Omental fat pad (tissue), 4 donors: ENCODE measurements at places on chromosomes 6 and 20.

- no peak for DNase-seq
These were observed 150.6 kb downstream of the RPS12 start for GRCh38 chr6:132964868-132965382.

DNA sequence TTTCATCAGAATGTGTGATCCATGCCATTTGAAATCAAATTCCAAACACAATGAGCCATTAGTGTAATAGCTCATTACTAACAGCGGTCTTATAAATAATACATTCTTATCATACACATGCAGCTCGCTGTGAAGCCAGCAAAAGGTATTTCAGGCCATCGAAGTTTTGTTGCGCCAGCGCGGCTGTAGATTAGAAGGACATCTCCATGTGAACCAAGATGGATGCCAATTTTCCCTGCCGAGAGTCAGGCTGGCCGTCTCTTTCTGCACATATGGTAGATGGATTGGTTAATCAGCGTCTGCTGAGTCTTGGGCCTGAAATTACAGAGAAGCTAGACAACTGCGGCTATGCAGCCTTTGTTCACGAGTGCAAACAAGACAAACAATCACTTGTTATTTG, 44.1 kb downstream of the CFAP61 start:
- no peak for DNase-seq

DNA sequence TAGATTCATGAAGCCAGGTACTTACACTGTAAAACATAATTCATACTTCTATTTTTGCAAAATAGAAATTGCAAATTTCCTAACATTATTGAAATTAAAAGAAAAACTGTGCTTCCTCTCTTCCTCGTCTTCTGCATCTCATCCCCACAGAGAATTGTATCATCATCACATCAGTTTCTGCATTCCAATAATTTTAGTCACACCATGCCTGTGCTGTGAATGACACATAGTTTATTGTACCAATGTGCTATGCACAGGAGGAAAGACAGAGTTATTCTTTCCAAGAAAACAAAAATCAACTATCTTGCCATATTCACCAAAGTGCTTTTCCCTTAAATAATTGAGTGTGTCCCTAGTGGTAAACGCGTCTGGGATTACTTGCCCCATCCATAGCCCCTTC, 38.1 kb upstream of the FAM135A start:
- no peak for DNase-seq

DNA sequence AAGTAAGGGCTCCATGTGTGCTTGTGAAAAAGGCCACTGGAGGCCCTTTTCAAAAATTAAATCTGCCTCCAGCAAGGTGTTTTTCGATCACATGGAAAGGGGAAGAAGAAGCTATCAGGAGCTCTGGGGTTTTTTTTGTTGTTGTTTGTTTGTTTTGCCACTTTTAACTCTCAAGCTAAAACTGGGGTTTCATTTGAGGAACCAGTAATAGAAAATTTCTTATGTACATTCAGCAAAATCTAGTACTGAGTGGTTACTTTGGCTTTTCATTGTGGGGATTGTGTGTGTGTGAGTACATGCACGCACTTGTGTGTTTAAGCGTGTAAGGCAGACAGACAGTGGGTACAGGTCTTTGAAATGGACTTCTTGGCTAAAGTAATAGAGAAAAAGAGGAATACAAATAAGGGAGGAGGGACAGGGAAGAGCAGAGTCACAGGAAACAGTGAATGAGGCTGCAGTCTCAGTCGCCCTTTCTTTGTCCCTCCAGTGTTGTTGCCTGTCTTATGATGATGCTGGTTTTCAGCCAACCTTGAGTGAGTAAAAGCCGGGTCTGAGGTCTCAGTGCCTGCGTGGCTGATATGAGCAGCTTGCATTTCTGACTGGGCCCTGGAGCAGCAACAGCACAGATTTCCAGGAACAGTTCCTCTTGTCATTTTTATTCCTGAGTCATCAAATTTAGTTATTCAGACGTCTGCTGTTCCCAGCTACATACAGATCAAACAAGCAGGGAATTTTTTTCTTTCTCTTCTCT, 26.2 kb downstream of the SLC16A10 start:
- DNase-seq = no peak

GRCh38 chr6:52019092-52019491, 68.3 kb downstream of the PKHD1 start:
- DNase-seq = no peak

- DNase-seq = no peak
These were observed 6.1 kb downstream of the SLC26A8 start for GRCh38 chr6:36018339-36018738.

- no peak for DNase-seq
These were observed 130.0 kb upstream of the KCNK16 start for GRCh38 chr6:39452306-39453145.

- no peak for DNase-seq
These were observed 115.0 kb downstream of the IRF4 start for GRCh38 chr6:506508-506907.

- no peak for DNase-seq
These were observed 266.4 kb downstream of the SAMD5 start for GRCh38 chr6:147774856-147775255.

- DNase-seq = no peak
These were observed 98.1 kb downstream of the NFATC2 start for GRCh38 chr20:51444467-51444866.

GRCh38 chr20:51810155-51811041, 8.1 kb upstream of the SALL4 start:
- no peak for DNase-seq

- no peak for DNase-seq
These were observed 683.7 kb upstream of the ID4 start for GRCh38 chr6:19153270-19153980.

- DNase-seq = no peak
These were observed 175.2 kb upstream of the CITED2 start for GRCh38 chr6:139549561-139550070.

GRCh38 chr6:32462609-32463008, 22.9 kb downstream of the HLA-DRA start:
- DNase-seq = no peak

DNA sequence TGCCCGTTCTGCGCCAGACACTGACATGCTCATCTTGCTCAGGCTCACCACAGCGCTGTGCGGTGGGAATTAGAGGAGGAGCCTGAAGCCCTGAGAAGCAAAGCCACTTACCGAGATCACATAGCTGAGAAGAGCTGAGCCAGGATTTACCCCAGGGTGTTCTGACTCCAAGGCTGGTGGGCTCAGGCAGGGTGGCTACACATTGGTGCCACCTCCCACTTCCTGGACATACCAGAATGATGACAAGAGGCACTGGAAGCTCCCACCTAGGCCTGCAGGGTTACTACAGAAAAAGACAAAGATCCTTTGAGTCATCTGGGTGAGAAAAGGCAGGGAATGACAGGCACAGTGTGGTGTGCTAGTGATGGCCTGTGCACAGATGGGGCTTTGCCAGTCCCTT, 24.4 kb upstream of the FKBP1A start:
- DNase-seq = no peak

DNA sequence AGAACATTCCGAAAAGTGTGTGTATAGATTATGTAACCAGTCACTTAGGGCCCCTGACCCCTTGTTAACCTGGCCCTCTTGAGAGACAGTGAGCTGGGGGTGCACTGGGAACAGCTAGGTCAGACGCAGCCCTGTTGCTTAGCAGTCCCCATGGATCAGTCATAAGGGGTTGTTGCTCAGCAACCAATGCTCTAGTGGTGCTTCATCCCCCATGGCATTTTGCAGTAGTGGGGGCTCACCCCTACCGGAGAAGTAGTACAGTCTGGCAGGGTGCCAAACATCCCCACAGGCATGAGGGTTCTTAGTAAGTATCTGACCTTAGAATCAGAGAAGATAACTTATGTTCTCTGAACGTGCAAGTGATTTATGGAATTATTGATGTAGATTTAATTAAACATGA, 12.3 kb downstream of the PKIB start:
- DNase-seq = no peak

GRCh38 chr6:834866-835265, 141.9 kb upstream of the EXOC2 start:
- no peak for DNase-seq

DNA sequence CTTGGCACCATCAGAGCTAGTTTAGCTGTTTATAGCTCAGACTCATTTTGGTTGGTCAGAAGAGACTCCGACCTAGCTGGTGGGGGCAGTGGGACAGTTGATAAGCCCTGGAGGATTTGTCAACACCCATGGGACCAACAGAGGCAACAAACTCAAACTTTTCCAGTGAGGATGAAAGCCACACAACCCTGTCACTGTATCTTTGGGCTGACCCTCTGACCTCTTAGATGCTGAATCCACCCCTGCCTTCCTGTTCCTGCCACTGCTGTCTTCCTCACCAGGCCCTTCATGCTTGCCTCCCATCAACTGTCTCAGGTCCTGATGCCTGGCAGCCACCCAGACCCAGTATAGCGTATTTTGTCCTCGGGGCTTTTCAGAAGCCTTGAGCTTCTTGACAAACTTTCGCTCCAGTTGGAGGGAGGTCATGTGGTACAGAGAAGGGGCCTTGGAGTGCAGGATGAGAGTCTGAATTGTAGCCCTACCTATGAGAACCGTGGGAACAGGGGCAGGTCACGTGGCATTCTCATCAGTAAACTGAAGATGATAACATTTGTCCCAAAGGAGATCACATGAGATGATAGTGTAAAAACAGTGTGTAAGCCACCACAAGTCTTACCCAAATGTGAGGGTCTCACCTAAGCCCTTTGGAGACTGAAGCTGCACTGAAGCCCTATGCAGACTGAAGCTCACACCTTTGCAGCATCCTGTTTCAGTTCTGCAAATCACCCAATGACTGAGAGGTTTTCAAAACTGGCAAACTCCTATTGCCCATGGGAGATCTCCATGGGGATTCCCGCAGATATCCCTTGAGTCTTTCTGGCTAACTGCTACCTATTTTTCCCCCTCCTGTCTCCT, 72.0 kb upstream of the F13A1 start:
- no peak for DNase-seq

GRCh38 chr6:84390851-84391250, 163.4 kb upstream of the CEP162 start:
- DNase-seq = no peak

DNA sequence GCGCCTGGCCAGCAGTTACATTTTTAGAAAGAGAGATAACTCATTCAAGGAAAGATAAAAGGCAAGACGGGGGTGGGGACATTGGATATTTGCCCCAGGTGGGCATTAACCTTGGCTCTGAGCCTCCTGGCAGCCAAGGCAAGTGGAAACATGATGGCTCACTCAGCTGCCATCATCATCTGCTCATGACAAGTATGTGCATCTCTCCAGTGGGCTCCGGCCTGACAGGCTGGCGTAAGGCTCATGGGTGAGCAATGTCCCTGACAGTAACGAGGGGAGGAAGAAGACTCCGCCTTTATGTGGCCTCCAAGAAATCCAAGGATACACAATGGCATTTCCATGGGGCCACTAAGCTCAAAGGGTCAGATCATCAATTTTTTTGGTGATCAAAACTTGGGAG, 13.3 kb downstream of the ANKRD60 start:
- no peak for DNase-seq

- DNase-seq = no peak
These were observed 6.2 kb upstream of the SOX4 start for GRCh38 chr6:21587179-21587960.

DNA sequence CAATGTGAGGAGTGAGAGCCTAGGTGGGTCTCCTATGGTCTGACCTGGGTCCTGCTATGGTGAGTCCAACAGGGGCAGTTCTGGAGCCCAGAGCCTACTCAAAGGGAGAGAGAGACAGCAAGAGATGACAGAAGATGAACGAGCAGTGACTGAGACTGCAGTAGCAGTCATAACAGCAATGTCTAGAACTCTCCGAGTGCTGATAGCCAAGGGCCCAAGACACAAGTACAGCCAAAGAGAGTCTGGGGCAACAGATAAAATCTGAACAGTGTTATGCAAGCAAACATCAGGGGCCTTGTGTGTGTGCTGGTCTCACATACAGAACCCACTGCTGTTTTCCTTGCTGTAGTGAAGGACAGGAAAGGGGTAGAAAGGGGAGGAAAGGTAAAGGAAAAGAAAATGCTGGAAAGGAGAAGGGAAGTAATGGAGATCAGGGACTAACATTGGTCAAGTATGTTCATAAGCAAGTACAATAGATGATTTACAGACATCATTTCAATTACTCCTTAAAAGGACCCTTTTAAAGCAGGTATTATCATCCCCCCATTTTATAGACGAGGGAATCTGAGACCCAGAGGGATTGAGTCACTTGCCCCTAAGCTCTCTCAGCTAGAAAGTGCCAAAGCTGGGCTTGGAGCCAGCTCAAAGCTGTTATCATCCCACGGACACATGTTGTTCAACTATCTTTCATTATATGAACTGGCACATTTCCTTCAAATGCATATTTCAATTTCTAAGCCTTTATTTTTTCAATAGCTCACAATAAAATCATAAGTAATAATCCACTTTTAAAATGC, 182.3 kb upstream of the RAB32 start:
- DNase-seq = no peak

DNA sequence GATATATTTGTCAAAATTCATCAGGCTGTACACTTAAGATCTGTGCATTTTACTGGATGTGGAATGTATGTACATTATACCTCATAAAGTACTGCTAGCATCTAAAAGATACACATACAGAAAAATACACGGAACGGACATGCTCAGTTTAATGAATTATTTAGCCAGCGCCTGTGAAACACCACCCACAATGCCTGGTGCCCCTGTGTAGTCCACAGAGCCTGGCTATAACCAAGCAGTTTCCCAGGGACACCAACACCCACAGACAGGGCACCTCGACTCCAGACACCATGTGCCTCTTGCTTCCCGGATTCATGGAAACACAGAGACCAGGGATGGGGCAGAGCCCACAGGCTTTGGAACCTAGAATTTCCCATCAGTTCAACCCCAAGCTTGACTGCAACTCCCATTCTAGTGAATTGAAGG, 17.4 kb upstream of the ARMC12 start:
- DNase-seq = no peak

DNA sequence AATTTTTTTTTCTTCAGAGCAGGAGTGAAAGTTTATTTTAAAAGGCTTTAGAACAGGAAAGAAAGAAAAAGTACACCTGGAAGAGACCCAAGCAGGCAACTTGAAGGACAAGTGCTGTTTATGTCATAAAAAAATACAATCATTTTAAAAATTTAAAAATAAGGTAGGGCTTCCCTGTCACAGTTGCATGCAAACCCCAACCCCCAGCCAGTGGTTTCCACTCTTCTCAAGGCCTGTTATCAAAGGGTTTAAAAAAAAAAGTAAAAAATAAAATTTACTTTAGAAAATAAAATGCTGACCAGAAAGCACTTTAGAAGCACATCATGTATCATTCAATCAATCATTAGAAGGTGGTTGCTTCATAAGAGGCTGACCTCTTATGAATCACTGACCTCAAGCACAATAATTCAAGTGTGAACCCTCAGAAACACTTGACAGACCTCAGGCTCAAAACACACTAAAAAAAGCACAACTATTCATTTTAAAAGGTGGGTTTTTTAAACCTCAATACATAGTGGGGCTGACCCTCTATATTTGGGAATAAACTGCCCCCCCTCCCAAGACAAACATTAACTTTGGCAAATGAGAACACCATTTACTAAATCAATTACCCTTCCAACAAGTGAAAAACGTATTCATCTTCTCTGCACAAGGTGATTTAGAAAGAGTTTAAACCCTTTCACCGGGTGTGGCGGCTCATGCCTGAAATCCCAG, 15.6 kb downstream of the ILRUN start:
- no peak for DNase-seq
